Naive thymus-derived CD8-positive, alpha-beta T cell (primary cell): ENCODE measurements at places on chromosomes 11 and 22. TPM values are rescaled to one million over a fixed set of nuclear protein-coding genes. Genes with fewer than 3 reads are reported as not detected.
A peak's percentile ranks its signal among the peaks of the same experiment; 100 is the strongest.

DNA sequence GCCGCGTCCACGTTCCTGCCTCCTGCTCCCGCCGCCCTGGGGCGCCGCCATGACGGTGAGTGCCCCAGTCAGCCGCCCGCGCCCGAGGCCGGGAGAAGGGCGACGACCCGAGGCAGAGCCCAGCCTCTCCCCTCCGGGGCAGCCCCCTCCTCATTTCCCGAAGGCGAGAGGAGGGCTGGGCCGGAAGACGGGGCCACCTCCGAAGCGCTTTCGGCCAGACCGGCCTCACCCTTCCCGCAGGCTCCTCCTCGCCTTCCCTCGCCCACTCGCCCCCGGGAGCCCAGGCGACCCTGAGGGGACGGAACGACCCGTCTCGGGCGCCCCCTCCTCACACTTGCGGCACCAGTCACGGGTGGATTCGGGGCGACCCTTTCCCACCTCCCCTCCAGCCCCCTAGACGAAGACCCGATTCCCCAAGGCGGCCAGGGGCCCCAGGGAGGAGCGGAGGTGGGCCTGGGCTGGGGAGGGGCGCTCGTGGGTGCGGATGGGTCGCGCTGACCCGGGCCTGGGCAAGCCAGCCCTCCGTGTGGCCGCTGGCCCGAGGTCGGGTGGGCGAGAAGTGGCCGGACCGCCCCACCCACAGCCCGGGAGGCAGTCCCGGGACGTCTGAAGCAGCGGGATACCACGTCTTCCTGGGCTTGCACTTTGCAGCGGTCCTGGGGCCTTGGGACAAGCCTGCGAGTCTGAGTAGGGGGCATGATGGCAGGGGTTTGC is 49.7 kb downstream of the TRIOBP start:
- peak overlapping the region; percentile 90 for H3K4me3 ChIP-seq
- H3K27ac ChIP-seq = peak overlapping the region; percentile 81

Gene APOBEC3C
- total RNA-seq = 24.3 TPM

GRCh38 chr22:47417699-47418098 is 655.2 kb downstream of the TBC1D22A start:
- no peak overlapping the region for H3K27ac ChIP-seq
- no peaks in the 10 kb centered on the region for H3K36me3 ChIP-seq
- peaks cover 26% of the 10 kb centered on the region for H3K27me3 ChIP-seq

DNA sequence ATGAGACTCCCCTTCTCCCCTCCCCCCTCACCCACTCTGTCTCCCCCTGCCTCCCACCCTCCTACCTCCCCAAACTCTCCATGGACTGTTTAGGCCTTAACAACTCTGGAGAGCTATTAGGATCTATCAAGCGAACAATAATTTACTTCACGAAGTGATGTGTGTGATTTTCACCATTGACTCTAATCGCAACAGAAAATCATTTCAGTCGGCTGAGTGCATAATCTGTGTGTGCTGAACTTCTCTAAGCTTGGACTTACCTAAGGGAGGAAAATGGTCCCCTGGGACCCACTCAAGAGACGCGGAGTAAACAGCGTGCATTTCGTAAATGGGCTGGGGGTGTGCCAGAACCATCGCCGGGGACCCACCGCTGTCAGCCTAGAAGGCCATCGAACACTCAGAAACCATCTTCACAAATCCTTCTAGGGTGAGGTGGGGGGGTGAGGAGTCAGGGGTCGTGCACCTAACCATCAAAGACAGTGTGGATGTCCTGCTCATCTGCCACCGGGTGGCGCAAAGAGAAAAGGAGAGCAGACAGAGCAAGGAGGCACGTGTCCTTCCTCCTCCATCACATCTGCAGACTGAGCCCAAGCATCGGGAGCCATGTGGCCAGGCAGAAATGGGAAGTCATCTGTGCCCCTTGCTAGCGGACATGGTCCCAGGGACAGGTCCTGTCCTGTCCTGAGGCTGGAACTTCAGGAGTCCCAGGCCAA is 62.1 kb upstream of the NUP50 start:
- H3K27me3 ChIP-seq = peaks cover 44% of the 10 kb centered on the region
- H3K4me3 ChIP-seq = no peak overlapping the region
- no peaks in the 10 kb centered on the region for H3K36me3 ChIP-seq
- peak; percentile 5 for DNase-seq
- no peaks in the 10 kb centered on the region for H3K4me1 ChIP-seq

GRCh38 chr11:92623055-92623454 is 346.4 kb upstream of the MTNR1B start:
- no peaks in the 10 kb centered on the region for H3K36me3 ChIP-seq
- no peaks in the 10 kb centered on the region for H3K27me3 ChIP-seq
- H3K4me1 ChIP-seq = no peaks in the 10 kb centered on the region
- no peak for DNase-seq
- H3K4me3 ChIP-seq = no peak overlapping the region

GRCh38 chr11:32400670-32401369 is 34.5 kb downstream of the WT1 start:
- H3K4me1 ChIP-seq = no peaks in the 10 kb centered on the region
- H3K4me3 ChIP-seq = no peak overlapping the region
- H3K27me3 ChIP-seq = peaks cover 15% of the 10 kb centered on the region
- no peak for DNase-seq
- H3K36me3 ChIP-seq = peaks cover 3% of the 10 kb centered on the region
